ENCODE measurements at places on chromosomes 4 and X.

DNA sequence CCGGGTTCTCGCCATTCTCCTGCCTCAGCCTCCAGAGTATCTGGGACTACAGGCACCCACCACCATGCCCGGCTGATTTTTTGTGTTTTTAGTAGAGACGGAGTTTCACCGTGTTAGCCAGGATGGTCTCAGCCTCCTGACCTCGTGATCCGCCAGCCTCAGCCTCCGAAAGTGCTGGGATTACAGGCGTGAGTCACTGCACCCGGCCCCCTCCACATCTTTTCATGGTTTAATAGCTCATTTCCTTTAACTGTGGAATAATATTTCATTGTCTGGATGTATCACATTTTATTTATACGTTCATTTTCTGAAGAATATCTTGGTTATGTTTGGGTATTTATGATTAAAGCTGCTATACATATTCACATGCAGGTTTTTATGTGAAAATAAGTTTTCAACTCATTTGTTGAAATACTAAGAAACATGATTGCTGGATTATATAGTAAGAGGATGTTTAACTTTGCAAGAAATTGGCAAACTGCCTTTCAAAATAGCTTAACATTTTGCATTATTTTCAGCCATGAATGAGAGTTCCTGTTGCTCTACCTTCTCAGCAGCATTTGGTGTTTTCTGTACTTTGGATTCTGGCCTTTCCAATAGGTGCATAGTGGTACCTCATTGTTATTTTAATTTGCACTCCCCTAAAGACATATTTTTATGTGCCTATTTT is 591.9 kb downstream of the TECRL start:
- no peak for DNase-seq

DNA sequence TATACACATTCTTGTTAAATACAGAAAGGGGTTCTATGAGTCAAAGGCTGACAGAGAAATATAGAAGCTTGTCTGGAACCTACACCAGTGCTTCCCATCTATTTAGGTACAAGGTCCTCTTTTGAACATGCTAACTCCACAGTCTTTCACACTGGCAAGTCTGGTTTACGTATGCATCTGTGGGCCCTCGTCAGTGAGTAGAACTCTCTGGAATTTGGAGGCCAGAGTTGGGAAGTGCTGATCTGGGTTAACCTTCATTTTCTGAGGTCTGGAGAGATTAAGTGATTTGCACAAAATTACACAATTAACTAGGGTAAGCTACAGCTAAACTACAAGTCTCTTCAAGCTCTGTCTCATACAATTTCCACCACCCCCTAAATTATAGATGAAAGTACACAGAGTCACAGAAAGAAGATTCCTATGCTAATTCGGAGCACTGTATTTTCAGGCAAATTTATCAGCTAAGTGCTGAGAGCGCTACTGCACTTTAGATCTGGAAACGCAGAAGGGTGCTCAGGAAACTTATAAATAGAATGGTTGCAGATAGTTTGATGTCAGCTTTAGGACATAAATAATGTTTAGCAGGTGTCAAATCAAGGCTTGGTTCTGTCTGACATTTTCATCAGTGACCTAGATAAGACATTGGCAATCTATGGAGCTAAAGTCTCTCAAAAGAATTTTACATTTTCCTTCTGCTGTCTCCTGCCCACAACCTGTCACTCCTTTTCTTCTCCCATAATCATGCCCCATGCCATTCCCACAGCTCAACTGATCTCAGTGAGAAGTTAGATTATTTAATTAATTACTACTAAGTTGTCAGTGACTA is 43.0 kb upstream of the PDLIM5 start:
- no peak for DNase-seq

GRCh38 chrX:124300405-124300804 is 32.1 kb upstream of the TEX13D start:
- no peak for DNase-seq

DNA sequence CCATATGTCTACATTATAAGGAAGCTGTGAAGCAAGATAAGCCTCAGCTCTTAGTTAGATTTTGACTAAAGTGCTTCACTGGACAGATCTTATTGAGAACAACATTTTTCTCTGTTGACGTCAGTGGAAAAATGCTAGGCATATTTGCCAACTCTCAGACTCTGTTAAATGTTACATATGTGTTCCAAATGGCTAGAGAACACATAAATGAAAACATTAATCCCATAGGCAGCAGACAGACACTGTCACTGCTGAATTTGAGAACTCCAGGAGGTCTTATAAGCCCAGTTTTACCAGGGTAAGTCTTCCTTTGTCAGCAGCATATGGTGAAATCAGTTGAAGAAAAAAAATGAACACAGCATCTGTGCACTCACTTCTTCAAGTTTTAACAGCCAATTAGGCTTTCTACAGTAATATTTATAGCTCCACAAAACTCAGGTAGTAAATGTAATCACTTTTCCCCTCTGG is 186.9 kb downstream of the CAMK2D start:
- no peak for DNase-seq

- DNase-seq, result no peak
Observed at GRCh38 chrX:45935408-45935807, 609.8 kb downstream of the ZNF674 start.

Measured in D341Med (cell line).